H54 (cell line): ENCODE measurements at places on chromosomes 11 and 22.

GRCh38 chr11:10651656-10652361 is 41.7 kb downstream of the IRAG1 start:
- no peak for DNase-seq

DNA sequence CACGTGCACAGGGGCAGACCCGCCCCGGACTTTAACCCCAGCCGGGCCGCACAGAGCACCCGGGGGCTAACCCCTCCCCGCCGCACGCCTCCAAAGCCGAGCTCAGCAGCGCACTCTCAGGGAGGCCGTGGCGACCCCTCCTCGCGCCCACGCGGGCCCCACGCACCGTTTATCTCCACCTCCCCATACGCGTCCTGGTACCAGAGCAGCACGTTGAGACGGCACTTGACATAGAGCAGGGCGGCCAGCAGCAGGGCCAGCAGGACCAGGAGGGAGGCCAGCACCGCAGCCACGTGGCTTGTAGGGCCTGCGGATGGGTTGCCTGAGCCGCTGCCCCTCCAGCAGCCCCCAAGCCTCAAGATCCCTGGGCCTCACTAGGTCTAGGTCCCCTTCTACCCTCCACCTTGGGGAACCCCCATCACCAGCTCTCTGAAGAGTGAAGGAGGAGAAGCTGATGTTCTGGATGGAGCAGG is 7.1 kb downstream of the SIGIRR start:
- DNase-seq: no peak

GRCh38 chr11:60084631-60085273 is 3.7 kb upstream of the MS4A2 start:
- DNase-seq: no peak

- DNase-seq: peak; percentile 88
These were observed at the start of gene ADM for GRCh38 chr11:10304495-10305261. TSS of gene ADM (plus strand) at chr11:10305073. CDS start at chr11:10305701, 628 bp downstream.

DNA sequence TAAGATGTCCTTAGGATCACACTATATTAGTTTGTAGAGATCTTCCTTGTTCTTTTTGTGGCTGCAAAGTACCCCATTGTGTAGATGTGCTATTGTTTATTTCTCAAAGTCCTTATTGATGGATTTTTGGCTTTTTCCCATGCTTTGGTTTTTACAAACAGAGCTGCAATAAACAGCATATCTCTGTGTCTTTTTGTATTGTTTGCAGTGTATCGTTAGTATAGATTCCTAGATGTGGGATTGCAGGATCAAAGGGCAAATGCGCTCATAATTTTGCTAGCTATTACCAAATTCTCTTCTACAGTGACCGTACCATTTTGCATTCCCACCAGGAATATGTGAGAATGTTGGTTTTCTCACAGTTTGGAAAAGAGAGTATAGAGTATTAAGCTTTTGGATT is 27.5 kb upstream of the FTH1 start:
- DNase-seq: no peak

DNA sequence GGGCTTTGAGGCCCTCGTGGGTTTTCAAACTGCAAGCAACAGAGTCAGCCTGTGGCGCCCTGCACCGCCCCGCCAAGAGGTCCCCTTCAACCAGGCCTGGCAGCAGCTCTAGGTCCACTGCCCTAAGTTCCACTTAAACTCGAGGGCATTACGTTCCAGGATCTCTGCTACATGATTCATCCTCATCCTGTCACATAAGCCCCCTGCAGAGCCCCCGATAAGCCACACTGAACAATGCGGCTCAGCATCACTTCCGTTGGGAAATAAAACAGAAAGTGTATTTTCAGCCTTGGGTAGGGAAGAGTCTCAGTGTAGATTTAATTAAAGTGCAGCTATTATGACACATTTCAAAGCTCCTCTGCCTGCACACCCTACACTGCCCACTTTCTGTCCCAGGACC is 24.6 kb downstream of the SULT4A1 start:
- DNase-seq: no peak

DNA sequence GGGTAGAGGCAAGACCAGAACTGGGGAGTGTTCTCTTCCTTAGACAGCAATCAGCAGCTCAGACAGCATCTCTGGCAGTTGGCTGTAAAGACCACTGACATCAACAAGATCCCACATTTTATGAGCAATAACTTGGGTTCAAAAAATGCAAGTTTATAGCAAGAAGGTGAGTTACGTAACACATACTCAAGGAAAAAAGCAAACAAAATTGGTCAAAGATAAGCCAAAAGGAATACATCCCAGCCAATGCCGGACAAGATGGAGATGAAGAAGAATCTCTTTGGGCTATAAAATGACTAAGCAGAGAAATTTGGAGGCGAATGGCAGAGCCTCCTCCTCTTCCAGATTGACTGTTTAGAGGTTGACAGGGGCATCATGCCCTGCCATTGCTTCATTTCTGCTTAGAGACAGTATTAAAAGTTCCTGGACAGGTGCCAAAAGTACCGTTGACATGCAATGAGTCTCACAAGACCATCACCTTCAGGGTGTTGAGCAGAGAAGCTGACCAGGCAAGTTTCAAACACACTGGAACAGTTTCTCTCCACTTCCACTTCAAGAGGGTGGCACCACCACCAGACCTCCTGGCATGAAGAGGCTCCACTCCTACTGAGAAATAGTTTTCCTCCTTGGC is 55.9 kb downstream of the ENDOD1 start:
- no peak for DNase-seq

DNA sequence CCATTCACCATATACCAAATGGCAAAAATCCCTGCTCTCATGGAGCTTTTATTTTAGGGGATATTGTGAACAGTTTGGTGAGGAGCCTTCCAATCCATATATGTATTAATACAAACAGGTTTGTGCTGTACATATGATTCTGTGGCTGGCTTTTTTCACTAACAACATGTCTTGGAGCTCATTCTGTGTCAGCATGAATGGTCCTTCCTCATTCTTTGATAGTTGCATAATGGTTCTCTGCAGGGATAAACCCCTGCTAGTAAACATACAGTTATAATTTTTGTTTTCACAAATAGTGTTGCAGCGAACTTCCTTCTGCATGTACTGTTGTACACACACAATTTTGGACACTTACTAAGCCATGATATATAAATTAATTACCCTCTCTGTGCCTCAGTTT is 8.3 kb downstream of the PRR5L start:
- DNase-seq: no peak

- DNase-seq: no peak
These were observed 34.8 kb upstream of the PSMA1 start for GRCh38 chr11:14554959-14555358.

DNA sequence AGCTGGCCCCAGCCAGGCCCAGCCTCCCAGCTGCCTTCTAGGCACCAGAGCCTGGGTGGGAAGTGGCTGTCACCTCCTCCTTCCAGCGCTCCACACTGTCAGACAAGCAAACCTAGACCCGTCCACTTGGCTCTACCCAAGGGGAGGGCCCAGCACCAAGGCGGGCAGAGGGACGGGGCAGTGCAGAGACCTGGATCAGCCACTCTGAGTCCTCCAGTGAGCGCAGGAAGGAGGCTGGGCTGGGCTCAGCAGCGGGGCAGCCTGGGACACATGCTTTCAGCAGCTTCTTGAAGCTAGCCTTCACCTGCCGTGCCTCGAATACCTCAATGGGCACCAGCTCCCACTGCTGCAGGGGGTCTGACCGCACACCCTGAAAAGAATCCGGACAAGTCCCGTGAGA is 18.8 kb downstream of the SBF1 start:
- DNase-seq: no peak

- DNase-seq: no peak
These were observed 37.4 kb downstream of the PPME1 start for GRCh38 chr11:74208507-74208906.

DNA sequence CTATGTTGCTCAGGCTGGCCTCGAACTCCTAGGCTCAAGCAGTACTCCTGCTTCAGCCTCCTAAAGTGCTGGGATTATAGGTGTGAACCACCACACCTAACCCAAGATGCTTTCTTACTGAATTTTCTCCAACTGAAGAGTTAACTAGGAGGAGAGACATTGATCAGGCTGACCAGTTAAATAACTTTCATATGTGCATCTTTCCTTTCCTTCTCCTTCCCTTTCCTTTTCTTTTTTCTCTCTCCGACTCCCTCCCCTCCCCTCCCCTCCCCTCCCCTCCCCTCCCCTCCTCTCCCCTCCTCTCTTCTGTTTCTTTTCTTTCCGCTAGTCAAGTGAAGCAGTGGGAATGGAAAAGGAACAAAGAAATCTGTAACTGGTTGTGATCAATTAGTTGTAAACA is 26.7 kb downstream of the XRCC6 start:
- DNase-seq: no peak

DNA sequence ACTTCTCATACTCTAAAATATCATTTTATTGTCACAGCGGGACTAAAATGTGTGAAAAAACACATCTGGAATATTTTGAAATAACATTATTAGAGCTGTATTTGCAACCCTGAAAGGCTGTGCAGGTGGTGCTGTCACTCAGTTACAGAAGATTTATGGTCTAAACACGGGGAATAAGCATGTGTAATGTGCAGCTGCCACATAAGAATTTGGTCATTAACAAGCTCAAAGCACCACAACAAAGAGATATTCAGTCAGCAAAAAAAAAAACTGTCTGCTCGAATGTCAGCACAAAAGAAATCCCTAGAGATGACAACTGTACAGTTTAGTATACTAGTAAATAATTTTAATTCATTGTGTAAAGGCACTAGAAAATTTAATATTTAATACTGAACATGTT is 31.3 kb downstream of the TMEM123 start:
- no peak for DNase-seq

DNA sequence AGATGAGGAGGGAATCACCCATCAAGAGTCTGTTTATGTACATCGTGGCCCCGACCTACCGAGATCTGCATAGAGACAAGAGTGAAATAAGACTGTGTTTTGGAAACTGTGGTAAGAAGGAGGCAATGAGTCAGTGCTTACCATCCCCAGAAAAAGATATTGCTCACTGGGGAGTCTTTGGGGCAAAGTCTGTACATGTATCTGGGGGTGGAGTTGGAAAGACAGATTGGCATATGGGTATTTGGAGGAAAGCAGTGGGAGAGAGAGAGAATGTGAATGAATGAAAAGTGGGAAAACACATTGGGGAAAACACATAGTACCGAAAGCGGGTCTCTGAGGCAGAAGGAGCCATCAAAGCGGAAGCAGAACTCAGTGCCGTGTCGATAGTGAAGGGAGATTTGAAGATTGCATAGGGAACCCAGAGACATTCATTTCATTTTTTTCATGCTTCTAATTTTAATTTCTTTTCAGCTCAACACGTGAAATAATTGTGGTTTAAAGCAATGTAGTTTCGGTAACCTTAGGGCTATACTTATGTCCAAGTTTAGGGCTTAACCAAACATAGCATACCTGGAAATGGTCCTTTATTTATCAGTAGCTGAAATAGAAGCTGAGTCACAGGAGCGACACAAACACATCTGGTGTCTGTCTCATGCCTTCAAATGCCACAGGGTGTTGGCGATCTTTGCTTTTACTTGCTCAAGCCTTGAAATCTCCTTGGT is 98.6 kb upstream of the CD44 start:
- DNase-seq: peak; percentile 27

GRCh38 chr11:25961539-25961938 is 370.4 kb upstream of the ANO3 start:
- no peak for DNase-seq

DNA sequence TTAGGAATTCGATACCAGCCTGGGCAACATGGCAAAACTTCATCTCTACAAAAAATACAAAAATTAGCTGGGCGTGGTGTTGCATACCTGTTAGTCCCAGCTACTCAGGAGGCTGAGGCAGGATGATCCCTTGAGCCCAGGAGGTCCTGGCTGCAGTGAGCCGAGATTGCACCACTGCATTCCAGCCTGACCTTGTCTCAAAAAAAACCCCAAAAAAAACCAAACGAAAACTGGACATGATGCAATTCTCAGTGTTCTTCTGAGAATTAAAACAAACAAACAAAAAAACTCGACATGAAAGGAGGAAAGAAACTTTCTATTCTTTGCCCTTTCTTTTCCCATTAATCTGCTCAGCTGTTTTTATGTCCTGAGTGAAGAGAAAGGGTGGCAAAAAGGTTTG is 7.4 kb downstream of the MED17 start:
- no peak for DNase-seq

GRCh38 chr11:8233691-8234424 is 29.8 kb downstream of the LMO1 start:
- DNase-seq: peak; percentile 95

DNA sequence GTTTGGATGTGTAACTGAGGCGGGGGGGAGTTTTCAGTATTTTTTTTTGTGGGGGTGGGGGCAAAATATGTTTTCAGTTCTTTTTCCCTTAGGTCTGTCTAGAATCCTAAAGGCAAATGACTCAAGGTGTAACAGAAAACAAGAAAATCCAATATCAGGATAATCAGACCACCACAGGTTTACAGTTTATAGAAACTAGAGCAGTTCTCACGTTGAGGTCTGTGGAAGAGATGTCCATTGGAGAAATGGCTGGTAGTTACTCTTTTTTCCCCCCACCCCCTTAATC is 2.3 kb downstream of the MALAT1 start:
- no peak for DNase-seq

- no peak for DNase-seq
These were observed 31.5 kb downstream of the C2CD3 start for GRCh38 chr11:74139151-74139918.

- no peak for DNase-seq
These were observed 1.3 kb downstream of the PPP1CA start for GRCh38 chr11:67400251-67400941.

GRCh38 chr11:128456566-128457268 is 130.6 kb downstream of the ETS1 start:
- DNase-seq: no peak

GRCh38 chr22:25406510-25407210 is 157.8 kb upstream of the GRK3 start:
- DNase-seq: no peak

GRCh38 chr11:95088946-95089619 is 563 bp upstream of the ENDOD1 start:
- no peak for DNase-seq

DNA sequence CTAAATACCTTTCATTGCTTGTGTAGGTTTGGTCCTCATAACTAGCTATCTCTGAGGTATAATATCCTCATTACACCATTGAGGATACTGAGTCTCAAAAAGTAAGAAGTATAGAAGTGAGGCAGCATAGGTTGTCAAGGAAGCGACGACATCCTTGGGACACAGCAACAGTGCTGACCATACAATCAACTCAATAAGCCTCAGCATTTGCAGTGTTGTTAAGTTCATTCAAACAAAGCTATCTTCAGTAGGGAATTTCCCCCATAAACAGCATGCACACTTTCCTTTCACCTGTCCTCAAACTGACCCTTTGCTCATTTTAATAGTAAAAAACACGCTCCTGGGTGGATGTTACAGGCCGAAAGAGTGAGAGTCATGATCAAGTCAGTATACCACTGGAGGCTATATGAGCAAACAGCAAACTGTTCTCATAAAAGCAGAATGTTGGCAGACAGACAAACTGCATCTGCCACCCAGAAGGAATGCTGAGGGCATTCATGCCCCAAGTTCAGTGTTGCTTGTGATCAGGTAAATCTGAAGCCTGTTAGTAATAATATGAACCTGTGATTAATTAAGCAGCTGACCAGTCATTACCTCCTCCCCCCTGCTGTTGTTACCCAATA is 756.2 kb upstream of the TENM4 start:
- DNase-seq: no peak
